Activated CD4-positive, alpha-beta T cell treated with anti-CD3 and anti-CD28 coated beads for 24 hours (primary cell): ENCODE measurements at places on chromosomes 5 and 9.

GRCh38 chr9:7315746-7316145 lies 483.8 kb downstream of the DMAC1 start:
- no peak for DNase-seq

- no peak for DNase-seq
Observed at GRCh38 chr5:85843535-85843934, 774.2 kb upstream of the COX7C start.

DNA sequence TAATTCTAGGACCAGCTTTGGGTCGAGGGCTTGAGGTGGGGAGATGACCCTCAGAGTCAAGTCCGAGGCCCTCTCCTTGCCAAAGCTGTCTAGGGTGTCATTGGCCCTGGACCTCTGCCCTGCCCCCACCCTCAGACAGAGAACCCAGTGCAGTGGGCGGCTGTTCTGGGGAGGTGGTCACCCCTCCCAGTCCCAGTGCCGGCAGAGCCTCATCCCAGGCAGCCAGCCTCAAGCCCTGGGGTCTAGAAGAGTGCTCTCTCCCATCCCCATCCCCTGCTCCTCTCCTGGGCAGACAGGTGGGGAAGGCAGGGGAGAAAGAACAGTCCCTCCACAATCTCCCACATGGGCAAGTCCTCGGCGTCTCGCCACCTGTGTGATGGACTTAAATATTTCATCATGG lies 7.0 kb downstream of the NTNG2 start:
- no peak for DNase-seq

DNA sequence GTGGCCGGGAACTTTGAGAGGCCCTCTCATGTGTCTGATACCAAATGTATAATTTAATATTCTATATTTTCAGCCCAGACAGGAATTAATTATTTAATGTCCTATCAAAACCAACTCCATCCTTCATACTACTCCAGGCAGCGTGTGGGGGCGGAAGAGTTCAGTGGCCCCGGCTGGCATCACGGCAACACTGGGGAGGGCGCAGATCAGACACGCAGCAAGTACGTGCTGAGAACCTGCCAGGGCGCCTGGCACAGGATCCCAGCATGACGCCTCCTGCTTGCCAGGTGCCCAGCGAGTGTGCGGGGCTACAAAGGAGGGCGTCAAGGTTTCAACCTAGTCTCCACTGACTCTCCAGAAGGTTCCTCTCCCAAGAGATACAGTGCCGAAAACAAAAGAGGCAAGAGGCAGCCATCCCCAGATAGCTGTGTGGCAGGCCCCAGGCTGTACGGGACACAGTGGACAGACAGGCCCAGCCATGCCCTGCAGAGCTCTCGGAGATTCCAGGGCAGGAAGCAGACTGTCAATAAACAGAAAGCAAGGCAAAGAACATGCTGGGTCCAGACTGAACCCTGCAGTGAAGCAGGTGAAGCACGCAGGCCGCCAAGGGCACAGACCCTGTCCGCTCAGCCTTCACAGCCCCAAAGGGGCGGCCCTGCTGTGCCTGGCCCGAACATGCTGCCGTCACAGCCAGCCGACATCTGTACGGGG lies 110.3 kb downstream of the VAV2 start:
- no peak for DNase-seq
